CD4-positive, alpha-beta T cell treated with Interleukin-2 at 100 ng/mL for 4 hours (primary cell): ENCODE measurements at places on chromosomes 2 and 18.

DNA sequence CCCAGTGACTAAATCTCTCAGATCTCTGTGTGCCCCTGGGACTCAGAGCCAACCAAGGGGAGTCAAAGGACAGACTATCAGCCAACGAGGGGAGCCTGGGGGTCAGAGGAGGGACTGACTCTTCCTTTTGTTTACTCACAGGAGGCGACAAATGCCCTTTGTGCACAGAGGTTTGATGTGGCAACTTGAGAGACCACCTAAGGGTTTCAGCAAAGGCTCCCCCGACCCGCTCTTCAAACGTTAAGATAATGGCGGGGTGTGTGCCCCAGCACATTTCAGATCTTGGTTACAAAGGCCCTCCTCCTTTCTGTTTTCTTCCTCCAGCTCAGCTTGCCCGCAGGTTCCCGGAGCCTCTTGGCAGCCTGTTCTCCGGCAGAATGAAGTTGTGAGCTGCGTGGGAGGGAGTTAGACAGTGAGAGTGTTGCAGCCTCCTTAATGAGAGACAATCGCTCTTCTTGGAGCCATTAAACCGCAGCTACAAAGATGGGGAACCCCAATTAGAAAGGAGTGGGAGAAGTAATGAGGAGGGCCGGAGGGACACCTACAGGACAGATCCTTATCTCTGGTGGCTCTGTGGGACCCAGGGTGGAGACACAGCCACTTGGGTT, 76.2 kb downstream of the KIAA2012 start:
- DNase-seq = no peak

- DNase-seq = no peak
These were observed 513.9 kb upstream of the MEX3C start for GRCh38 chr18:51711298-51711889.

- DNase-seq = no peak
These were observed 2.2 kb downstream of the SETBP1 start for GRCh38 chr18:44682871-44683221.

GRCh38 chr2:202237787-202238233, 587 bp downstream of the SUMO1 start:
- no peak for DNase-seq

DNA sequence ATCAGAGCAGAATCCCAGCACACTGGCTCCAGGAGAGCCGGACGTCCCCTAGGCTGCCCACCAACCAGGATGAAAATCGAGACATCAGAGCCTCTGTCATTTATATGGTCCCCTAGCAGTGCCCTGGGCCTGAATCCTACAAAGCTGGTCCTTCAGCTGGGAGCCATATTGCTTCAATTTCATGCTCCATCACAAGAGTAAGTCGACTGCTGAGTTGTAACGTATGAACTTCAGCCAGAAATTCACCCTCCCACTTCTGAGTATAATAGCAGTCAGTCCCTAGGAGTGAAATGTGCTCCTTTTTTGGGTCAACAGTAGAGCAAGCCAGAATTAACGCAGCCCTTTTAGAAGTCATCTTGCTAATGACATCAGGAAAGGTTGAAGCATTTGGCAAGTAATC, 126.4 kb downstream of the CCBE1 start:
- DNase-seq = no peak

DNA sequence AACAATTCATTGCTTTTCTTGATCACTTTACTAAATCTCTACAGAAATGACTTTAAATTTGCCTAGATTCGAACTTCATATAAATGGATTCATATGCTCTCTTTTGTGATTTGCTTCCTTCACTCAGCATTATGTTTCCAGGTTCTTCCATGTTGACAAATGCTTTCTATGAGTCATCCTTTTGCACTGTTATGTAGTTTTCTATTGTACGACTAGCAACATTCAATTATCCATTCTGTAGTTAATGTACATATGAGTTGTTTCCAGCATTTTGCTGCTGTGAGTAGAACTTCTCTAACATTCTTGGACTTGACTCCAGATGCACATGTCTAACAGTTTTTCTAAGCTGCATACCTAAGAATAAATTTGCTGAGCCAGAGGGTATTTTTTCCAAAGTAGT, 66.5 kb upstream of the NEUROD1 start:
- no peak for DNase-seq
